ENCODE measurements at places on chromosomes 13 and 19. TPM values are rescaled to one million over a fixed set of nuclear protein-coding genes. Genes with fewer than 3 reads are reported as not detected.

Gene KLF1
- 0.19 TPM for total RNA-seq

GRCh38 chr19:34171539-34171876 is 796 bp upstream of the LSM14A start:
- H3K27me3 ChIP-seq, result no peaks in the 10 kb centered on the region
- H3K27ac ChIP-seq, result peak overlapping the region; percentile 99
- peak overlapping the region; percentile 92 for H3K4me3 ChIP-seq
- peaks cover 11% of the 10 kb centered on the region for H3K36me3 ChIP-seq

- H3K27ac ChIP-seq, result no peak overlapping the region
- no peaks in the 10 kb centered on the region for H3K36me3 ChIP-seq
- H3K27me3 ChIP-seq, result no peaks in the 10 kb centered on the region
- no peaks in the 10 kb centered on the region for H3K4me1 ChIP-seq
- DNase-seq, result no peak
Measured at GRCh38 chr13:110151462-110151861, 155.5 kb downstream of the COL4A1 start.

GRCh38 chr13:107289540-107289939 is 721.6 kb upstream of the ARGLU1 start:
- H3K27me3 ChIP-seq, result no peaks in the 10 kb centered on the region
- H3K4me1 ChIP-seq, result no peaks in the 10 kb centered on the region
- DNase-seq, result no peak
- H3K4me3 ChIP-seq, result no peak overlapping the region
- no peaks in the 10 kb centered on the region for H3K36me3 ChIP-seq

- H3K27me3 ChIP-seq, result peaks cover 24% of the 10 kb centered on the region
- no peak overlapping the region for H3K4me3 ChIP-seq
Measured at GRCh38 chr19:11678504-11678903, 60.2 kb downstream of the ZNF823 start.

- no peaks in the 10 kb centered on the region for H3K4me1 ChIP-seq
- DNase-seq, result no peak
- no peak overlapping the region for H3K27ac ChIP-seq
- no peak overlapping the region for H3K4me3 ChIP-seq
- no peaks in the 10 kb centered on the region for H3K27me3 ChIP-seq
Measured at GRCh38 chr19:7159105-7159933, 89.8 kb downstream of the ZNF557 start.

GRCh38 chr19:15014579-15014978 is 34.7 kb upstream of the CASP14 start:
- peaks cover 29% of the 10 kb centered on the region for H3K27me3 ChIP-seq
- DNase-seq, result no peak
- H3K4me1 ChIP-seq, result no peaks in the 10 kb centered on the region
- H3K36me3 ChIP-seq, result no peaks in the 10 kb centered on the region

Measured in activated CD4-positive, alpha-beta memory T cell treated with anti-CD3 and anti-CD28 coated beads for 36 hours (primary cell).